ENCODE measurements at places on chromosomes 16 and 17.

- no peak for DNase-seq
Observed at GRCh38 chr16:67666032-67666551, 458 bp downstream of the ENKD1 start.

DNA sequence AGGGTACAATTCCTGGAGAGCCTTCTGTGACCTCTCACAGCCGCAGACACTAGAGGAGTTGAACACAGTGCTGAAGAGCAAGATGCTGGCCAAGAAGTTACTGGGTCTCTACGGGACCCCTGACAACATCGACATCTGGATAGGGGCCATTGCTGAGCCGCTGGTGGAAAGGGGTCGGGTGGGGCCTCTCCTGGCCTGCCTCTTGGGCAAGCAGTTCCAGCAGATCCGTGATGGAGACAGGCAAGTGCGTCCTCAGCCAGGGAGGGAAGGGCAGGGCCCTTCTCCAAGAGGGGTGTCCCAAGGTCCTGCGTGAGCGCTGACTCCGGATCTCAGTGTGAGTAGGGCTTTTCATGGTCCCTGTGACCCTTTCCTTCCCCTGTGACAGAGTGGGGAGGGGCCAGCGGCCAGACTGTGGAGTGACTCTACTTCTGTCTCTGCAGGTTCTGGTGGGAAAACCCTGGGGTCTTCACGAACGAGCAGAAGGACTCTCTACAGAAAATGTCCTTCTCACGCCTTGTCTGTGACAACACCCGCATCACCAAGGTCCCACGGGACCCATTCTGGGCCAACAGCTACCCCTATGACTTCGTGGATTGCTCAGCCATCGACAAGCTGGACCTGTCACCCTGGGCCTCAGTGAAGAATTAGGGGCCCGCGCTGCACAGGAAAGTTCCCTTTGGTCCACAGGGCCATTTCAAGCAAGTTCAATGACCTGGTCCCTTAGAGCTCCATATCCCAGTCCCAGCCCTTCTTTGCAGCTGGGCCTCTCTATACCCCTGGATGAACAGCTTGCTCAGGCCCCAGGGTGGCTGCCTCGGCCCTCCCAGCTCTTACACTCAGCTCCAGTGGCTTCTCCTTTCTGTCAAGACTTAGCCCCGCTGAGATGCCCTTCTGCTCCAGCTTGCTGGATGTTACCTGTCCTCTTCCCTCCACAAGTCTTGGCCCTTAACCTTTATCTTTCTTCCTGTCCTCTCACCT is 13.1 kb downstream of the MPO start:
- DNase-seq = no peak

GRCh38 chr17:36131931-36132330 is 28.3 kb downstream of the CCL4 start:
- no peak for DNase-seq

GRCh38 chr16:68607443-68607842 is 37.7 kb upstream of the CDH3 start:
- no peak for DNase-seq

GRCh38 chr17:4938688-4939545 is 929 bp downstream of the SLC25A11 start:
- DNase-seq = no peak

DNA sequence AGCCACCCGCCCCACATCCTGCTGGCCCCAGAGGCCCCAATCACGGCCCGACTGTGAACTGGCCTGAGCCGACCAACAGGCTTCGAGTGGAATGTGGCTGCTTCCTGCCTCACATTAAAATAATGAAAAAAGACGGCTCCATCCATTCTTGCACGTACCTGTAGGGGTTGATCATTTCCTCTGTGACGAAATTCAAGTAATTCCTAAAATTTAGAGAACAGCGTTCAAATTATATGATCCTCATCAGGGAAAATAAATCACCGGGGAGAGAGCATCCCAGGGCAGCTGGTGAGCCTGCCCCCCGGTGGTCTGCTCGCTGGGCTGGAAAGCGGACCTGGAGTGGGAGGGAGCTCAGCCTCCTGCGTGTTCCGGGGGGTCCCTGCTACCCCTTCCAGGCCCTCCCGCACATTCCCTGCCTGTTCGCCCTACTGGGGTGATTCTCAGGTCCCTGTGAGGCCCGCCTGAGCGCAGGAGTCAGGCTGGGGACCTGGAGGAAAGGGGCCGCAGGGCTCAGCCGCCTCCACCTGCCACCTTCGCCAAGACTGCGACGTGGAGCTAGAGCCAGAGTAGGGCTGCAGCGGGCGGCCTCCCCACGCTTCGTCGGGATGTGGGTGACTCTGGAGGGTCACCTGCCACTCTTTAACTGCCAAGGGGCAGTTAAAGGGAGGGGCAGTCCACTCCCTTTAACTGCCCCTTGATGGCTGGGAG is 28.9 kb downstream of the SLC7A5 start:
- no peak for DNase-seq

DNA sequence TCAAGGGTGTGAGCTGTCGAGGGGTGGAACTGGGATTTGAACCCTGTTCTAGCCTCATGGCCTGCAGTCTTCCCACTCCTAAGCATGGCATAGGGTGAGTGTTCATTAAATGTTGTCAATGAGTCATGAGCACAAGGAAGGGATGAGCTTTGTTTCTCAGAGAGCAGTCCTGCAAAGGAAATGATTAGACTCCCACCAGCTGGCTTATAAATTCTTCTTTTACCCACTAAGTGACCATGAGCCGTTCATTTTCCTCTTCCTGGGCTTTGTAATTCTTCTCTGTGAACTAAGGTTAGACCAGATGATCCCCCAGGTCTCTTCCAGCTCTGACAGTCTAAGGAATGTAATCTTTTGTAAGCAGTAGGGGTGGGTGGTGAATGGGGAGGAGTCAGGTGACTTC is 47.9 kb upstream of the HNF1B start:
- no peak for DNase-seq

GRCh38 chr16:85718682-85719081 is 29.9 kb upstream of the GINS2 start:
- no peak for DNase-seq

- no peak for DNase-seq
Observed at GRCh38 chr16:84406006-84406963, 37.9 kb downstream of the ATP2C2 start.

DNA sequence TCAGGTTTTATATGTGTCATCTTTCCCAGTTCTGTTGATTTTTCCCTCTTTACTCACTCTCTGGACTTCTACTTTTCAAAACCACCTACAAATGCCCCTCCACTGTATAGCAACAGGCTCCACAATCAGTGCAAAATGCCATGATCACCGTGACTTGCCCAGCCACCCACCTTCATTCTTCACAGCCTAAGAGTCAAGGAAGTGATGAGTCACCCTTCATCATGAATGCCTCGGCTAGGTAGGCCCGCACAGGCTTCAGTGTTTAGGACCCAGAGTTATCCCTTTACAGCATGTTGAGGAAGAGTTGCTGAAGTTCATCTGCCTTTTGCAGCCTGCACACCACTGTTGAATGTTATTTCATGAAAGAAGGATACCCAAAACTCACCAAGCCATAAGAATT is 158.6 kb downstream of the PMP22 start:
- no peak for DNase-seq

DNA sequence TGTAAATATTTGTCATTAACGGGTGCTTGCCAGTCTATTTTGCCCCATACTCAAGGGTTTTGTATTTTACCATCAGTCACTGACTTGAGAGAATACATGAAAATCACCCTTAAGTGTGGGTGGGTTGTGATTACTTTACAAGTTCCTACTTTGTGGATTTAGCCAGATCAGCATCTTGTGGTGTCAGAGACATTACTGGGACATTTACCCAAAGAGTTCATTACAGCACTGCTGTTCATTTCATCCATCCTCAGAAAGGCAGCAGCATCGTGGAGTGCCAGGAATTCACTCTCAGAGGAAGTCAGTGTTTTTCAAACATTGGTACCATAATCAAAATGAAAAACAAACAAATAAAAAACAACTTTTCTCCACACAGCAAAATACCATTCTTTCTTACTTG is 110.8 kb downstream of the CNTNAP4 start:
- no peak for DNase-seq

DNA sequence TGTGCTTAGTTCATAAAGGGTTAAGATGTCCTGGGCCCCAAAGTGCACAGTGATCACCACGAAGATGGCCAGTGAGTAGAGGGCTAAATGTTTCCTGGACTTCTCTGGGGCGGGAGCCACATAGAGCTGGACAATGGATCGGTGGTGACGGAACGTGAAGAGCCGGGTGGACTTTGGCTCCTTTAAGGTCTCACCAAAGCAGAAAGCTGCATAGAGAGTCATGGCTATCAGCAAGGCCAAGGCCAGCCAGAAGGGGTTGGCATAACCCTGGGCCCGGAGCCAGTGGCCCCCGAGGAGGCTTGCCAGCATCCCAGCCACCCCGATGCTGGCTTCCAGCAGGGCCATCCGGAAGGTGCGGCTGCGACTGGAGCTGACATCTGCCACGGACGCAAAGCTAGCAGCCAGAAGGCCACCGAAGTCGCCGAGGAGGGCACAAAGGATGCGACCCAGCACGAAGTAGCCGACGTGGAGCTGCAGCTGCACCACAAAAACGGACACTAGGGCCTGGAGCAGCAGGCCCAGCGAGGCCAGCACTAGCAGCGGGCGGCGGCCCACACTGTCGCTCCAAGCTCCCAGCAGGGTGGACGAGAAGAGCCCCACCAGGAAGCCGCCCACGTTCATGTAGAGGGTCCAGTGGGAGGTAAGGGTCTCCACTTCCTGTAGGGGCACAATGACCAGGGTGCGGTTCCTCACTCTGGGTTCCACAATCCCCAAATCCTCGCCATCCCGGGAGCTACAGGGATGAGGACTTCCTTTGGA is 1.0 kb downstream of the SLC46A1 start:
- no peak for DNase-seq

DNA sequence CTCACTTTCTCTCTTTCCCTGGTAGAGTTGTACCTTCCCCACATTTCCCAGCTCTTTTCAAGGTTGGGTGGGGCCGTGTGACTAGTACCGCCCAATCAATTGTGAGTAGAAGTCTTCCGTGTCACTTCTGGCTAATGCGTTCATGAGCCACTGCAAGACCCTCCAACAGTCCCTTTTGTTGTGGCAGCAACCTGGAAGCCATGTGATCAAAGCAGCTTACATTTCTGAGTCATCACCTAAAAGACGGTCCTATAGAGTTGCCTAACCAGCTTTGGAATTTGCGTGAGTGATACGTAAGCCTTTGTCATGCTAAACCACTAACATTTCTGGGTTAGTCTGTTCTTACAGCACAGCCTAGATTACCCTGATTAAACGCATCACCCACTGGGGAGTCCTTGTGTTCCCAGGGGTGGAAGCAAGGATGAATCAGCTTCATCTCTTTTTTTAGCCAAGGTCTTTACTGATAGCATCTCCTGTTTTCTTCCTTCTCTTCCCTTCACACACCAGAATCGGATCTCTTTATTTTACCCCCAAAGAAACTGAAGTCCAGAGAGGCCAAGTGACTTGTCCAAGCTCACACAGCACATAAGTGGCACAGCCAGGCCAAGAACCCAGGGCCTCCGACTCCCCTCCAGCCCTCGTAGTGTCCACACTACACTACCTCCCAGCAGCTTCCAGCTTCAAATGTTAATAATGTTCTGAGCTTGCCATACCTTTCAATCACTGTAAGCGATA is 366.3 kb upstream of the XYLT1 start:
- DNase-seq = no peak

- DNase-seq = no peak
Observed at GRCh38 chr16:23288209-23288608, 13.9 kb upstream of the SCNN1B start.

DNA sequence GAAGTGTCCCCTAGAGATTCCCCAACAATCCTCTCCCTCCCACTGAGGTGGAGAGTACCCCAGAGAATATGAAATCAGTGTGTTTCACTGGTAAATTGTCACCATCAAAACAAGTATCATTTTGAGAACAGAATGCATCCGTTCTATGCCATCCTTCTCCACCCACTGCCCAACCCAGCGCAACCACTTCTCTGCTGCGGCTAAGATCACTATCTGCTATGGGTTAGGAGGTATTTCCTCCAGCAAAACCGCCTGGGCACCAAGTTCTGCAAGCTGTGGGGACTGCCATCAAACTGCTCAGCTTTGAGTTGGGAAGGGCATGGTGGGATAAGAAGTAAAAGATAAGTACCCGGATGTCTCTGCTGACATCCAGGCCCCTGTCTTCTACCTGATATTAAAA is 24.4 kb downstream of the CNTNAP1 start:
- peak; percentile 82 for DNase-seq

GRCh38 chr16:24051125-24051524 is 205.0 kb upstream of the CACNG3 start:
- DNase-seq = no peak

DNA sequence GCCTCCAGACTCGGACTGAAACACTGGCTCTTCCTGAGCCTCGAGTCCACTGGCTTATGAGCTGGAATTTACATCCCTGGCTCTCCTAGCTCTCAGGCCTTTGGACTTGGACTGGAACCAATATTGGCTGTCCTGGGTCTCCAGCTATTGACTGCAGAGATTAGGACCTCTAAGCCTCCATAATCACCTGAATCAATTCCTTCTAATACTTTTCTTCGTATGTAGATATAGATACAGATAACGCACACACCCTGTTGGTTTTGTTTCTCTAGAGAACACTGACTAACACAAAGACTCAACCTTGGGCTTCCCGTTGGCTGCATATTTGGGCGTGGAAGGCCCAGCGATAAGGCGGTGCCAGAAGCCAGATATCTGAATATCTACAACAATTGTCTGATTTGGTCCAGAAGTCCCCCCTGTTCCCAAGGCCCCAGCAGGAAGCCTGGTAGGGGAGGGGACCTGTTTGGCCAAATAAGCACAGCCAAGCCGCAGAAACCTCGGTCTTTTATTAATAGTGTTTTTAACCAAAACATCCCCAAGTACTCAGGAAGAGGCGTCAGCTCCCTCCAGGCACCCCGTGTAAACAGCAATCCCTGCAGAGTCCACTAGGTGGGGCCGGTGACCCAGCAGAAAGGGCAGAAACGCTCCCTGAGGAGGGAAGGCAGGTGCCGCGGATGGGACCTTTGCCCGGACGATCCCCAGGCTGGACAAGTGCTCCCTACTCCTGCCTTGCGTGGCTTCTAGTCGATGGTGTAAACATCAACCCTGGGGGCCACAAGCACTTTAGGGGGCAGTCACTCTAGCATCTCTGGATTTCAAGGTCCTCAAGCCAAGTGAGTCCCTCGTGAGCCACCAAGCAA is 57.0 kb downstream of the ABR start:
- DNase-seq = no peak

- DNase-seq = no peak
Observed at GRCh38 chr17:16480995-16481394, 11.0 kb downstream of the LRRC75A start.

Measured in GF-D8 (cell line).